ENCODE measurements at places on chromosomes 12 and 14.

- DNase-seq = no peak
Observed at GRCh38 chr12:16913832-16914490, 308.0 kb upstream of the LMO3 start.

DNA sequence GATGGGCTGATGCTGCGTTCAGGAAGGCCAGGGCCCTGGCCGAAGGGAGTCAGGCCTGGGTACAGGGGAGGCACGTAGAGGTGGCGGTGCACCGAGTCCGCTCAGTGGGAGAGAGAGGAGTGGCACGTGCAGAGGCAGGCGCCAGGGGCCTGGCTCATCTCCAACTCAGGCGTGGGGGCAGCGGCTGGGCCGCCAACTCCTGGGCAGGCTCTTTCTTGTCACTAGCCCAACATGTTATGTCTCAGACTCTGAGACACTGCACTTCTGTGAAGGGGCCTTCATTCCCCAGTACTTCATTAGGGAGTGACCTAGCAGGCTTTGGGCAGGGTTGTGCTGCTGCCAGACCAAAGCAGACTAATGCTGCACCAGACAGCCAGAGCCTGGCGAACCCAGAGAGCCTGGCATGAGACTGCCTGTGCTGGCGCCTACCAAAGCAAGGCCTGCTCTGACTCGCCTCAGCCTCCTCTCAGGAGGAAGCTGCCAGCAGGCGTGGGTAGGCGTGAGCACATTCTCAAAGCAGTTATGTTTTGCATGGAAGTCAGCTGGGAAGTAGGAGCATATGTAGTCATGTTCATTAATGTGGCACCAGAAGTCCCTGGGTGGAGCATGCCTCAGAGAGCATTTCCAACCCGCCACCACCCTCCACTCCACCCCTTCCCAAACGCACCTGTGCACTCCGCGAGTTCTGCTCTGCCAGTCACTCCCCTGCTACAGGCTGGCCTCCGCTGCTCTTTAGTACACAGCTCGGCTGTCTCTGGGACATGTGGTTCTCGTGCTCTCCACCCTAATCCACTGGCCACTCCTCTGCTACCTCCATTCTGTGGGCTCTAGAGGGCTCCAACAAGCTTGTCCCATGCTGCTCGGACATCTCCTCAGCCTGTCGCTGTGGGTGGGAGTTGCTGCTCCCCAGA is 9.7 kb downstream of the CKB start:
- no peak for DNase-seq

DNA sequence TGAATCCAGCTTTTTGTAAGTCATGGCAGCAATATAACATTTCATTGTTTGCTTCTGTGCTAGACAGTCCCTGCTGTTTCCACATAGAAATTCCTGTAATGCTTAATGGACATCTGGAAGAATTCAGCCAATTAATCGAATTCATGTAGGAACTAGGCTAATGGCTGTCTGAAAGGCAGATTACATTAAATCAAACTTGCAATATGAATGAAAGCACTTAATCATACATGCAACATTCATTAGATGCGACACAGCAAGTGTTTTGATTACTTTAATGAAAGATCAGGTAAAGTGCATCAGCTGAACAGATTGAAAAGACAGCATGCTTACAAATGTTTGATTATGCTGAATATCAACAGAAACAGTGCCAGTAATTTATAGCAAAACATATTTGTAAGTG is 24.1 kb upstream of the INSM2 start:
- no peak for DNase-seq

DNA sequence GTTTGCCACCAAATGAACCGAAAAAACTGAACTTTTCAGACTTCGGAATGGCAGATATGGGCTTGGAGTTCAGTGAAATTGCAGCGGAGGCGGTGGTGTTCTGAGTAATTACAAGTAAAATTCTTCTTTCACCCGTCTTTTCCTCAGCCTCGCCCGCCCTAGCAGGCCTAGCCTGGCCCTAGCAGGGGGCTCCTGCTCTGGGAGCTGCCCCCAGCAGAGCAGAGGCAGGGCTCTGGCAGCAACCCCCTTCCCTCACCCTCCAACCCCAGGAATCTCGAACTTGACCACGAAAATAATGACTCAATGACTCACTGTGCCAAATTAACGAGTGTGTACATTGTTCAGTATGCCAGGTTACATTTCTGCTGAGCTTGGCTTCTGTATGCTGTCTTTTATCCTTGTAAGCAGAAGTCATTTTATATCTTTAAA is 1.1 kb downstream of the PAPLN start:
- DNase-seq = peak; percentile 47

DNA sequence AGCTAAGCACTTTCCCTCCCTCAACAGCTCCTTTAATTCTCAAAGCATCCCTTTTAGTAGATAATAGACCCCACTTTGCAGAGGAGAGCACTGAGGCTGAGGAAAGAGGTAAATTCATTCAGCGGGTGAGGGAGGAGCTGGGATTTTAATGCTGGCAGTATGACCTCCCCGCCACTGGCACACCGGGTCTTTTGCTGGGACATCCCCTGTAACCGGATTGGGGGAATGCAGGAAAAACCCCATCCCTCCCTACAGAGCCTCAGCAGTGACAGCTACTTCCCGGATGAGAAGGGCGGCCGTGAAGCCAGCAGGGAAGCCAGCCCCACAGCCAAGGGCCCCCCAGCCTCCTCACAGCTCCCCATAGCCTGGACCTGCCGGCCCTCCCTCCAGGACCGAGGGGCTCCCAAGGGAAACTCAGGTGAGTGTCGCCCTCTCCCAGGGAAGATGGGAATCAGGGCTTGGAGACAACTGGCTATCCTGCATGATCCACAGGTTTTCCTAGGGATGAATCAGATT is 12.1 kb downstream of the ZBTB39 start:
- no peak for DNase-seq

- no peak for DNase-seq
Observed at GRCh38 chr12:88469154-88469553, 111.1 kb downstream of the KITLG start.

DNA sequence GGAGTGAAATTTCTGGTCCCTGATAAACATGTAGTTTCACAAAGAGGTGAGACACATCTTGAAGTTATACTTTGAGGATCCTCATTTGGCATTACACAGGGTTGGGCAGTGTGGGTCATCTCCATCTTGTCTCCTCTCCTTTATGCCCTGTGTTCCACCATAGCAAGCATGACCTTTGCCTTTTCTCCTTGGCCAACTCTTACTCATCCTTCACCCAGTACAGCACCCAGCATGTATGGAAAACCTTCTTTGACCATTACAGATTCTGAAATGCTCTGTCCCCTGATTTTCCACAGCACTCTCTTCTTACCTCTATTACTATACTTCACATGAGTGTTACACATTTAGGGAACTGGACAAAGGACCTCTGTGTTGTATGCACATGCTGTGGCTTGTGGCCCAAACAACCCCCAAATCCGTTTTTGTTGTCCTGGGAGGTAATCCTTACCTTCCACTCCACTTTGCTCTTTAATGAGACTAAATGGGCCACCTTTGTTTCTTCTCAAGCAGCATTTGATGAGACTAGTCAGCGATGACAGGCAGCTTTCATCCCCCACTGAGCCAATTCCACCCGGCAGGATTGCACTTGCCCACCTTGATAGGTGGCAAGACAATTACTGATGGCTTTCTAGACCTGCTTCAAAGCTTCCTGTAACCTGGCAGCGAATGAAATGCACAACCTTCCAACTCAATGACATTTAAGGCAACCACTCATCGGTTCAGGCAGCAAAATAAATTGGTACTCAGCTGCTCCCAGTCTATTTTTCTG is 163.5 kb downstream of the MON2 start:
- no peak for DNase-seq

GRCh38 chr12:2348482-2348852 is 295.7 kb downstream of the CACNA1C start:
- no peak for DNase-seq

DNA sequence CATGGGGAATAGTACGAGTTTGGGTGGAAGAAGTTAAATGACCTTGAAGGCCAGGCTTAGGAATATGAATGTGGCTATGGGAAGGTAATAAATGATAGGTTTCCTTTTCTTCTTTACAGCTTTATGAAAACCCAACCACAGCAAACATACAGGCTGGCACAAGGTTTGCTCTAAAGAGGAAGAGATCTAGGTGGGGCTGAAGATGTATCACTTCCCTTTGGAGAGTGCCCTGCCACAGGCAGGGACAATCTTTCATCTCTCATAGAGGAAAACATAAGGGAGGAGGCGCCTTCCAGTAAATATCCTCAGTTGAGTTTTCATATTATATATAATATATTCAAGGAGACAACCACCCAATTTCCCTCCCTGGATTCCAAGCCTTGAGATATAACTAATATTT is 72.9 kb upstream of the FRMD6 start:
- no peak for DNase-seq

GRCh38 chr14:63011623-63012022 is 33.6 kb downstream of the KCNH5 start:
- no peak for DNase-seq

GRCh38 chr14:68550338-68550715 is 242.5 kb downstream of the ZFP36L1 start:
- DNase-seq = no peak

DNA sequence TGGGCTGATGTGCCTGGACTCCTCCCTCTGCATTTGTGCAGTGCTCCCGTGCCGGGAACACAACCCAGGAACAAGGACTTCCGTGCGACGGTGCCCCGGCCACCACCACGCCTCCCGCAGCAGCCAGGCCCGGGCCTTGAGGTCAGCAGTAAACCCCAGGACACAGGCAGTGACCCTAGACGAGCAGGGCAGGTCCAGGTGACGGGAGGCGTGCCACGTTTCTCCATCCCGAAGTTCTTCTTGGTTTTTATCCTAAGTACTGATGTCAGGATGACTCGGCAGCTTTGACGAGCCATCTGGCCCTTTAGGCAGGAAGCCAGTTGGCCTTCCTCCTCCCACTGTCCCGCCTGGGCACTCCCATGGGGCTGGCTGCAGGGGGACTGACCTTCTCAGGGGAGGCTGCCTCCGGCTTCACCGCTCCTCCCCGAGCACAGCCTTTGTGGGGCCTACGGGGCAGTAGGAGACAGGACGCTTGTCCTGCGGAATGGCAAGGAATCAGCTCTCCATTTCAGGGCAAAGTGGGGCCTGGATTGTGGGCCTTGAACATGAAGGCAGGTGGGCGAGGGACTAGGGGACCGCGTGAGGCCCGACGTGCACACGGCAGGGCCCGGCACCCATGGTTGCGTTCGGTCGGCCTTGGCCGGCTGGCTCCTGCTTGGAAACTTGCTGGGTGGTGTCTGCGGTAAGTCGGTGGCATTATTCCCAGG is 94.1 kb downstream of the FBXL14 start:
- no peak for DNase-seq

DNA sequence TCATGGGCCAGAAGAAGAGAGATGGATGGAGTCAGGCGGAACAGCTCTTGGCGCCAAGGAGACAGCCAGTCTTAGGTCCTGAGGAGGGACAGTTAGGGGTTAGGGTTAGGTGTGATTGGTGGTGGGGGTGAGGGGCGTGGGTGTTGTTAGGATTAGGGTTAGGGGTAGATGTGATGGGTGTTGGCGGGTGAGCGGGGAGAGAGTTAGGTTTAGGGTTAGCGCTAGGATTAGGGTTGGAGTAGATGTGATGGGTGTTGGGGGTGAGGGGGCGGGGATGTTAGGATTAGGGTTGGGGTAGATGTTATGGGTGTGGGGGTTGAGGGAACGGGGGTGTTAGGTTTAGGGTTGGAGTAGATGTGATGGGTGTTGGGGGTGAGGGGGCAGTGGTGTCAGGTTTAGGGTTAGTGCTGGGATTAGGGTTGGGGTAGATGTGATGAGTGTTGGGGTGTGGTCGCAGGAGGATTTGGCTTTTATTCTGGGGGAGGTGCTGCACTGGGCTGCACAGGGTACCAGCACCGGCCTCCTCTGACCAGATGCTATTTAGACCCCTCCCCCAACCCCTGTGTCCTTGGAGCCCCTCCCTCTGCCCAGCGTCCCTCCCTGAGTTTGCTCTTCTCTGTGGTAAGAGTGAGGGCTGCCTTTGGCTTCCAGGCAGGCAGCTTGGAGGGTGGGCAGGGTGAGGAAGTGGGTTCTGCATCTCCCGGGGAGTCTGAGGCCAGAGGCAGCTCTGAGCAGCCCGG is 35.6 kb upstream of the FBRSL1 start:
- no peak for DNase-seq

DNA sequence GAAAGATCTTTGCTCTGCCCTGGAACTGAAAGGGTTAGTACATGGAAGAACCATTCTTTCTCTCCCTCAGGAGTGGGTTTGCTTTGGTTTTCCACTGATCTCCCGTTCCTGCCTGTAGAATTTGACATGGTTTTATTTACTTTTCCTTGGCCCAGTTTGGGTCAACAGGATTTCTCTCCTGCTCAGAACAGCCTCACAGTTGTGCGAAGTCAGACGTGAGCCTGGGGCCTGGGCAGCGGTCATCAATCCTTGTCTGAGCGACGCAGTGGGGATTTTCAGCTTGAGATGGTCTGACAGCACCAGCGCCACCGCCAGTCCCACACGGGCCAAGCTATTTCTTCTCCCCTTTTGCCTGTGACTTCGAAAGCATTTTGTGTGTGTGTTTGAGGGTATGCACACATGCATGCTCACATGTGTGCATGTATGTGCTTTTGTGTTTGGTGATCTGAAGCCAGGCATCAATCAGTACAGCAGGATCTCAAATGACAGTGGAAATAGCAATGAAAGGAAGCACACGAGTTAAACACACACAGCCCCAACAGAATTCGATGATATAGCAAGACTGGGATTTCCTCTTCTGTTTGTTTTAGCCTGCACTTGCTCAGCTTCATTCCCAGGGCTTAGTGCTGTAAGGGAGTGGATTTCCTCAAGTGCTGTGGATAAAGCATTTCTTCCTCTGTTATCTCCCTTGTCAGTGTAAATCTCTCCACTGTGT is 58.3 kb downstream of the SMOC1 start:
- DNase-seq = peak; percentile 71

All from HepG2 (cell line).